Stimulated activated CD8-positive, alpha-beta memory T cell treated with anti-CD3 and anti-CD28 coated beads, Interleukin-7, amount 100 ng/mL, for 24 hours (primary cell): ENCODE measurements at places on chromosomes 3 and 15.
A peak's percentile ranks its signal among the peaks of the same experiment; 100 is the strongest.

- DNase-seq, result no peak
These were observed 111.4 kb downstream of the DLG1 start for GRCh38 chr3:197186887-197187588.

GRCh38 chr15:93467337-93467736 lies 378.3 kb upstream of the RGMA start:
- DNase-seq, result no peak

DNA sequence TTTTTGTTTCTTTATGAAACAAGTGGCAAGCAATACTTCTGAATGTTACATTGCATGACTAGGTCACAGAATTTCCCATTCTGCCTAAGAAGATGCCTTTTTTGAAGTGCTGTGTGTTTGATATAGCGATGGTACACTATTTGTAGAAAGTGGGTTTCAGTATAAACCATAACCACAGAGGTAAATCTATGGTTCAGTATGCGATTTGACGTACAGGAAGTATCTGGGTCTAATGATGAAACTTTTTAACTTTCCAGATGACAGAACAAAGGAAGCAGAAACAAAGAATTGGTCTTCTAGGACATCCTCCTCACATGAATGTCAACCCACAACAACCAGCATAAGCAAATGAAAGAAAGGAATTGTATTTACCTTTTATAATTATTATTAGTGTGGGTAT lies 133.4 kb upstream of the BHLHE40 start:
- no peak for DNase-seq

DNA sequence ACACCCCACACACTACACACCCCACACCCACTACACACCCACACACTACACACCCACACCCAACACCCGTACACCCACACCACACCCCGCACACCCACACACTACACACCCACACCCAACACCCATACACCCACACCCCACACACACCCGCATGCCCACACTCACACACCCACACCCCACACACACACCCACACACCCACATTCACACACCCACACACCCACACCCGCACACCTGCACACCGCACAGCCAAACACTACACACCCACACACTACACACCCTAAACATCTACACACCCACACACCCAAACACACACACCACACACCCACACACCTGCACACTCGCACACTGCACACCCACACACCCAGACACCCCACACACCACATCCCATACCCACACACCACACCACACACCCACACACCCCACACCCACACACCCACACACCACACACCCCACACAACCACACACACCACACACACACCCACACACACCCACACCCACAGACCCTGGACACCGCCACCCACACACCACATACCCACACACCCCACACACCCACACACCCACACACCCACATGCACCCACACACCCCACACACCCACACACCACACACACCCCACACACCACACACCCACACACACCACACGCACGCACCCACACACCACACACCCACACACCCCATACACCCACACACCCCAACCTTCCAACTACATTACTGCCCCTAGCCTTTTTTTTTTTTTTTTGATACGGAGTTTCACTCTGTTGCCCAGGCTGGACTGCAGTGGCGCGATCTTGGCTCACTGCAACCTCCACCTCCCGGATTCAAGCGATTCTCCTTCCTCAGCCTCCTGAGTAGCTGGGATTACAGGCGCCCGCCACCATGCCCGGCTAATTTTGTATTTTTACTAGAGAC lies 16.9 kb downstream of the CEP19 start:
- no peak for DNase-seq

- no peak for DNase-seq
These were observed 7.2 kb downstream of the ZKSCAN7 start for GRCh38 chr3:44562147-44562546.

DNA sequence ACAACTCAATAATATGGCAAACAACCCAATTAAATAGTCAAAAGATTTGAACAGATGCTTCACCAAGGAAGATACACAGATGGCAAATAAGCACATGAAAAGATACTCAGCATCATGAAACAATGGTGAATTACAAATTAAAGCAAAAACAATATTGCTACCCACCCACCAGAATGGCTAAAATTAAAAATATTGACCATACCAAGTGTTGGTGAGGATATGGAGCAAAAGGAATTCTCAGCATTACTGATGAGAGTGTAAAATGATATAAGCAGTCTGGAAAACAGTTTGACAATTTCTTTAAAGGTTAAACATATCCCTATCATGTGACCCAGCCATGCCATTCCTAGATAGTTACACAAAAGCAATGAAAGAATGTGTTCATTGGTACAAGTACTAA lies 5.7 kb upstream of the PXYLP1 start:
- no peak for DNase-seq

- DNase-seq, result no peak
These were observed 17.3 kb downstream of the SUCNR1 start for GRCh38 chr3:151890721-151891141.

- no peak for DNase-seq
These were observed 16.0 kb downstream of the CMSS1 start for GRCh38 chr3:99833617-99834205.

DNA sequence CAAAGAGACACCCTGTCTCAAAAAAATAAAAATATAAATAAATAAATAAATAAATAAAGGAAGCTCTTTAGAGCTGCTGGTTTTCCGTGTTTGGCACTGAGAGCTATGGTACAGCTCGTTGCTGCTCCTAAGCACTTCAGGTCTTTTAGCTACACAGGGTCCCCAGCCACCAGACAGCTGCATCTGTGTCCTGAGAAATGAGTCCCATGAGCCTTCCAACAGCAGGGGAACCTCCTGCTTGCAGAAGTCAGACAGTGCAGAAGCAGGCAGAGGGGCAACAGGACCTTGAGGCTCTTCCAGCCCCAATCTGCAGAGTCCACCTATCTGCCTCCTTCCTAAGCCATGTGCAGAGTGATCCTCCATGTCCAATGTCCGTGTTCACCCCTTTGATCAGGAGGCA lies 159.0 kb downstream of the SV2B start:
- DNase-seq, result no peak

- DNase-seq, result no peak
These were observed 730.7 kb downstream of the AGBL1 start for GRCh38 chr15:86810329-86810728.

- DNase-seq, result no peak
These were observed 153.3 kb downstream of the USP13 start for GRCh38 chr3:179806177-179806576.

DNA sequence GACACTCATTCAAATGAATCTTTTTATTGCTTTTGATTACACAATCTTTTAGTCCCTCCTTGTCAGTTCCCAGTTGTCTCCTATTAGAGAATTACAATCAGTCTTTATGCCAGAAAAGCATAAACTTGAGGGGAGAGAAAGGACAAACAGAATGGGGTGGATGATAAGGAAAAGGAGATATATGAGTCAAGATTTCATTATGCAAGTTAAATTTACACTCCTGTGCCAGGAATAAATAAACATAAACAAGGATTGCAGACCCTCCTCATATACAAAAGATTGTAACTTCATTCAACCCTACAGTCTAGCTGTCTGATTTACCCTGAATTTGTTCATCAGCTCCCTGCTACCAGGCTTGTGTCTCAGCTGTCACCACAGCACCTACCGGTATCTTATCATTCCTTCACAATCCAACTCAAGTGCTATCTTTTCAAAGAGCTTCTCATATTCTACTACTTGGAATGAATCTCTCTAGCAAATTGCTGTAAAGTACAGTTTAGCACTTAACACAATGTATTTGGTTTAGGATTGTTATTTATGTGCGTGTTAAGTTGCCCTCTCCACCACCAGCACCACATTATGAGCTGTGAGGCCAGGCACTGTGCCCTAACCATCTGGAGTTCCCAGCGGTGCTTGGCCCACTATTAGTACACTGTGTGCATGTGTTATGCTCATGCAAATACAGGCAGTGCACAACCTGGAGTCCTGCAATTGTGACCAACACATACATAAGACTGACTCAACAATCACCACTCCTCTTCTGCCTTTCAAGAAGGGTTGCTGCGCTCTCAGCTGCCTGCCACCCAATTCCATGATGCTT lies 504.1 kb downstream of the TBL1XR1 start:
- no peak for DNase-seq

DNA sequence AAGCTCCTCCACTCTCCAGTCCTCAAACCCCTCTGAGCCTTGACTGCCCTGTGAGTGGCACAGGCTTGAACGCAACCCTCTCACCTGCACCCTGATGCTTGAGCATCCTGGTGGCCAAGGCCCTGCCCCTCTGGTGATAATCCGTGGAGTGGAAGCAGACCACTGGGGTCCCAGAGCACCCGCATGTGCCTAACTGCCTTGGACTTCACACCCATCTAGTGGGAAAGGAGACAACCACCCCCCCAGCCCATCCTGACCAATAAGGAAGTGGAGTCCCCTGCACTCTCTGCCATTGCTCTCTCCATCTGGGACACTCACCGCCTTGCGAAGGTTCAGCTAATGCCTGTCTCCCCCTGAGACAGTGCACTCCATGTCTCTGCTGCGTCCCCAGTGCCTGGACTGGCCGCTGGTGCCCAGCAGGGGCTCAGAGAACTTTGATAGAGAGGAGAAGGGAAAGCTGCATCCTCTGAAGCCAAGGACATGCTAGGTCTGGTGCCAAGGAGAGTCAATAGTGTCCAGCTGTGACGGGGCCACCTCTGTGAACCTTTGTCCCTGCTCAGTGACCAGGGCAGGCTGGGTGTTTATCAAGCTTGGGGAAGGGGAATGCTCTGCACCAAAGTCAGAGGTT lies 3.4 kb downstream of the KLF15 start:
- no peak for DNase-seq

GRCh38 chr15:78702609-78703333 lies 61.8 kb upstream of the CHRNB4 start:
- no peak for DNase-seq

- DNase-seq, result no peak
These were observed 2.4 kb downstream of the FAM219B start for GRCh38 chr15:74904190-74904805.

DNA sequence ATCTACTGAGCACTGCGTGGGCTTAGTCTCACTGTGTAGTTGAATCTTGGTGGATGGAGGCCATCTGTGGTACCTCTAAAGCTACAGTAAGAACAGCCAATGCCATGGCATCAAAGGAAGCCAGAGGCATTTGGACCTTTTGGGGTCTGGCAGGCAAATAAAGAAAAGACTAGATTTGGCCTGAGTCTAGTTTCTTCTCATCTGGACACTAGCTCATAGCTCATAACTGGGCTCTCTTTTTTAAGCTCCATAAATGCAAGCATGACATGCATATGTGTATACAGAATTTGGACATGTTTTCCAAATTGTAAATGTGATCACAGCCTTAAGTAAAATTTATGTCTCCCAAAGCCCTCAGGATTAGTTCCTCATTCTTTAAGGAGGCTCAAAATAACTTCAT lies 107.5 kb downstream of the CNTN6 start:
- DNase-seq, result no peak

DNA sequence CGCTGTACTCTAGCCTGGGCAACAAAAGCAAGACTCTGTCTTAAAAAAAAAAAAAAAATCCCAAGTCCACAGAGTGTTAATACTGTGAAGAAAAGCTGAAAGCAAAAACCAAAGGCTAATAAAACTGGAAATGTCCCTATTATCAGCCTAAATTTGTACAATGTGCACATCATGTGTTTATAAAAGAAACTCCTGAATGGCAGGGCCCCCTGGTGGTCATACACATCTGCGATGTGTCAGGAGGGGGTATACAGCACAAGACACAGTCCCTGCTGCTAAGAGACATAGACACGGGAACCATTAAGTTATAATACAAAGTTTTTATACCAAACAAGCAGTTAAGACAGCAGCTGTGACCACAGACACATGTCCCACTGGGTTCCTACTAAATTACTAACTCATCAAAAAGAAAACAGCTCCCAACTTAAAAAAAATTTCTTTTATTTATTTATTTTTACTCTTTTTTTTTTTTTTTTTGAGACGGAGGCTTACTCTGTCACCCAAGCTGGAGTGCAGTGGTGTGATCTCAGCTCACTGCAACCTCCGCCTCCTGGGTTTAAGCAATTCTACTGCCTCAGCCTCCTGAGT lies 31.0 kb downstream of the IDH2 start:
- DNase-seq, result peak; percentile 52

DNA sequence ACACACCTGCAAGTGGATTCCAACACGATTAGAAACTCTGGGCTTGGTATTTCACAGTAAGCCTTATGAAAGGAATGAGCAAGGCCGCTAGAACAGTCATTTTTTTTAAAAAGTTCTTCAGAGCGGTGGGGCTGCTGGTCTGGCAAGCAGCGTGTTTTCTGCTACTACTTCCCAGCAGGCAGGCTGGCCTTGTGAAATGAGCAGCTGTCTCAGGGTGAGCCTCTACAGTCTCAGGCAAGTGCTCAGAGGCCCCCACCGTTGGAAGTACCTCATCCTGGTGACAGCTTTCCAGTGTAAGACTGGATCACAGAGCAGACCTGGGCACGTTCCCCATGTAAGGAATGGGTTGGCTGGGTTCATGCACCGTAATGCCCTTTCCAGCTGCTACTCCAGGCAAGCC lies 119.2 kb downstream of the LRIG1 start:
- no peak for DNase-seq

- DNase-seq, result no peak
These were observed 13.7 kb downstream of the PPARG start for GRCh38 chr3:12302564-12302963.

- DNase-seq, result no peak
These were observed 80.3 kb downstream of the OTOL1 start for GRCh38 chr3:161576714-161577510.

DNA sequence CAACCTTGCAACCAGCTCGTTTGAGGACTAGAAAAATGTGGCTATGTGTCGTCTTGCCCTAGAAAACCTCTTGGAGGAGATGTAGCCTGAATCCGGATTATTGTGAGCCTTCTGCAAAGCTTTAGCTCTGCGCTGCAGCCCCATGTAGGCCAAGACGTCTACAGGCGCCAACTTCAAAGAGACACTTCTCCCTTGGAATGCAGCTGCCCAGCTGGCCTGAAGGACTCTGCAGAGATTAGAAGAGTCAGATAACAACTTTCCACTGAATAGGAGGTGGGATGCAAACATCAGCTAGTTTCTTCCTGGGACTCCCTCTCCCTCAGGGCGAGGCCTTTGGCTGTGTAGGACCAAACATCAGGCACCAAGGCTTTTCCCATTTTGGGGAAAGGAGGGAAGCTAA lies 356.5 kb upstream of the IL12A start:
- no peak for DNase-seq

GRCh38 chr3:1506090-1506489 lies 413.3 kb downstream of the CNTN6 start:
- no peak for DNase-seq

GRCh38 chr15:81294516-81294880 lies 29.4 kb downstream of the STARD5 start:
- no peak for DNase-seq
